ENCODE measurements at places on chromosomes 2 and 18.

- no peak for ATAC-seq
Observed at GRCh38 chr2:12762976-12763375, 46.2 kb downstream of the TRIB2 start.

DNA sequence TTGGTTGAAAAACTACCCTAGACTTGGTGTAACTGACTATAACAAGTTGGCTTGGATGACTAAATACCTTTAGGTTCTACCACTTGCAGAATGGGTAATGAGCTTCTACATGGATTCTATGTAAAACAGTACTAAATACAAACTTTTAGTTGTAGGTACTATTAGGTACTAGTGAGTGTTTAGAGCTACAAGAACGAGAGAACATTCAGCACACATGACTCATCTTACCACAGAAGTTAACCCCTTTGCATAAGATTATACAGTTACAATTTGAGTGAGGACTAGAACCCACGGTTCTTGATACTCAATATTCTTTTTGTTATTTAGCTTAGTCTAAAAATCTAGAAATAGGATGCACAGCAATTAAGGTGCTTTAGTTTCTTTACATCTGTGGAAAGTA lies 101.7 kb upstream of the TFCP2L1 start:
- peak; percentile 51 for ATAC-seq

DNA sequence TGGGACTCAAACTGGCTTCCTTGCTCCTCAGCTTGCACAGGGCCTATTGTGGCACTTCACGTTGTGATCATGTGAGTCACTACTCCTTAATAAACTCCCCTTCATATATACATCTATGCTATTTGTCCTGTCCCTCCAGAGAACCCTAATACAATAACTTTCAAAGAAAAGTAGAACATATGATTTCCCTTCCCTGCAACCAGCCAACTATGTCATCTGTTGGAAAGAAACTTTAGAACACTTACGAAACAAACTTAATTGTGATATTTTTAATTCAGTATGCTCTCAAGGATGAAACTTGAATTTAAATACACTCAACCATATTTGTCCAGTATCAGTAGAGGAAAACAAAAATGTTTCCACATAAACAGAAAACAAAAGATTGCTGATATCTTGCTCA lies 84.4 kb downstream of the DYM start:
- no peak for ATAC-seq

- ATAC-seq: peak; percentile 99
Observed at GRCh38 chr2:113818382-113818951, 62.0 kb upstream of the SLC35F5 start.

DNA sequence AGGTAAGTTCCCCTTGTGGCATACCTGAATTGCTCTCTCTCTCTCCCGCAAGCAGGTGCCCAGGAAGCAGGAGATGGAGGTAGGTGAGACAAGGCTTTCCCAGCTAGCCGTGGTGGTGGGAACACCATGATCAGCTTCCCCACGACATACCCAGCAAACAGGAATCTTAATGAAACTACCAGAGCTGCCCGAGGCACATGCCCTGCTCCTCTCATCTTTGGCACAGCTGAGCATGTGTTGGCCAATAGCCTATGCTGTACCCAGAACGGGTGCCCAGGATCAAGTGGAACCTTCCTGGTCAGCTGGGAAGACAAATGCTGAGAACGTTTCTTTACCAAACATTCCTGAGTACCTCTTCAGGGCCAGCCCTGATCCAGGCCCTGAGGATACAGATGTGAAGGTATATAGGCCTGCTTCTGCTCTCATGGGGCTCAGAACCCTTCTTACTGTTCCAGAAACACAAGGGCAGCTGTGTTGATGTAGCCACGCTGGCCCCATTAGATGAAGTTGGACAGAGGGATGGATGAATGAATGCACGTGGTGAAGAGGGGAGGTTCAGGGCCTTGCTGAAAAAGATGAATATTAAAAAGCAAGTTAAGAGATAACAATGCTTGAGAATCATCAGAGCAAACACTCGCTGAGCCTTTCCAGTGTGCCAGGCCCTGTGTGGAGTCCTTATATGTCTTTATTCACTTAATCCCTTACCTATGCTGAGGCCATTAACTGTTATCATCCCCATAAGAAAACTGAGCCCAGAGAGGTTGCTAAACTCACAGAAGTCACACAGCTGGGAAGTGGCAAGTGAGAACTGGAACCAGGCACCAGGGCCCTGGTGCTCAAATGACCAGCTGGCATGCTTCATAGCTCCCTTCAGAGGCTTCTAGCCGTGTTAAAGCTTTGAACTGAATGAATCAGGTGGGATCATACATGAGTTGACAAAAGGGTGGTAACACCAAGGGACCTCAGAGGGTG lies 68.8 kb upstream of the TMEM247 start:
- no peak for ATAC-seq

DNA sequence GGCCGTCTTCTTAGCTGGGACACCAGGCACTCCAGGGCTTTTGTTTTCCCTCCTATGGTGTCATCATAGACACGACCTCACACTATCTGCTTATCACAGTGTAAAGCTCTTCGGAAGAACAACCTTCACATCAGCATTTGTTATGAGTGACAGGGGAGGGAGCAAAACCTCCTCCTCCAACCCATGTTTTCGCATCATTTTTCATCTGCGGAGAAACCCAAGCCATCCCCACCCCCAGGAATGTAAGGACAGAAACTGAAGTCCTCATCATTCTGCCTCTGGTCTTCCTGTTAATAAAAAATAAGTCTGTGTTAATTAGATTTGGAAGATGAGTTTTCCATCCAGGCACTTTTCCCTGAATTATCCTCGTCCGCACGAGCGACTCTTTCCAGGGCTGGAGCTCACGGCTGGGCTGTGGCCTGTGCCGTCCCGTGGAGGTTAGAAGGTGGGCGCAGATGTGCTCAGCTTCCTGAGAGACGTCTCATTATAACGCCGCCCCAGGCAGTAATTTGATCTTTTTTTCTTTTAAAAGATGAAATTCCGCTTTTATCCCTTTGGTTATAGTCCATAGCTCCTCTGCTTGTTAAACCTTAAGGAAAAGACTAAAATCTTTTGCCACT lies 101.6 kb upstream of the TMEM18 start:
- no peak for ATAC-seq

DNA sequence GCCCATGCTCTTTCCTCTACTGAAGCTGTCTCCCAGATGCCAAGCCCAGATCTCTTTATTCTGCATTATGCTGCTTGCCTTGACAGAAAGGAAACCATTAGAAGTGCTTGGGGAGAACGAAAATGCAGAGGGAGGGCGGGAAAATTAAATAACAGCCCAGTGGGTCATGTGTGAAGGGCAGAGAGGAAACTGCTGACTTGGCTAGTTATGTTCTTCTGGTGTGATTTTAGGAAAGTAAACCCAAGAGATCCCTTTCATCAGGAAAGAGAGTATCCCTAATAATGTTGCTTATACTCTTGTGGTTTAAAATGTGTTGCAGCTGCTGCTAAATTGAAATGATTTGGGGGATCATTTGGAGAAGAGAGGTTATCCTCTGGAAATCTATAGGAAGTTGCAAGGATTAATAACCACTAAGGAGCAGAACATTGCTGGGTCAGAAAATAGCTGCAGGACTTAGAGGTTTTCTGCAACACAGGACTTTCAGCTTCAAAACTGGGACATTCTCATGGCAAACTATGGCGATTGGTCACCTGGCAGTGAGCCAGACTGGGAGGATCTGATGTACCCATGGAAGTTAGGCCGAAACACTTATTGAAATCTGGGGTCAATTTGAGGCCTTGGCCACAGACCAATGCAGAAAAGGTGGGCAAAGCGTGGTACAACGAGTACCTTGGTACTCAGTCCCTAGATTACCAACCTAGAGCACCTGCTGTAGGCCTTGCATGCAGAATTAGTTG lies 172.2 kb downstream of the TMEM247 start:
- ATAC-seq: no peak
